Midbrain (tissue), 1 donor: ENCODE measurements at places on chromosomes 3 and 15.

DNA sequence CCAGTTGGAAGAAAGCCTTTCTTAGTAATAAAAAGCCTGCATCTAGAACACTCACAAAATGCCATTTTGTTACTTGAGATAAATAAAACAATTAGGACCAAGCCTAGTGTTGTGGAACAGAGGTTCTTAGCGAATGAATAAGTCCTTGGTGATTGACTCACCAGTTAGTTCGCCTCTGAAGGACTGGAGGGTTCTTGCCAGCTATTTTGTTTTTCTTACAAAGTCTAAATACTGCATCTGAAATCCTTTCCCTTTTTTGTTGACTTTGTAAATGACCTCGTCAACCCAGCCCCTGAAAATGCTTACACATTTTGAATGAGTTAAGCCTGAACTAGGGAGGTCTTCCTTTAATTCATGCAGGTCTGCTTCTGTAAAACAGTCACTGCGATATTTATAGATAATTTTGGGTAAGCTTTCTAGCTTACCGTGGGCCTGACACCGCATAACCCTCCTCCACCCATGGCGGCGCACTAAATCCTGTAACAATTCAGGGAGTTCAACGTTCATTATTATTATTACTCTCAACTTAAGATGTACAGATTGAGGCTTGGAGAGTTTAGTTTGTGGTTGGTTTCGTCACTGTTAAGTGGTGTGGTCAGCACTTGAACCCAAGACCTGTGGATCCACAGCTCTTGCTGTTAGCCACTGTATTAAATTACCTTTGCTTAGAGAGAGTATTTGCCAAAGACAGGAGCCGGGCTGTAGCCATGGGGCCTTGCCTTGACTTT lies 45.0 kb upstream of the SACM1L start:
- DNase-seq, result no peak

DNA sequence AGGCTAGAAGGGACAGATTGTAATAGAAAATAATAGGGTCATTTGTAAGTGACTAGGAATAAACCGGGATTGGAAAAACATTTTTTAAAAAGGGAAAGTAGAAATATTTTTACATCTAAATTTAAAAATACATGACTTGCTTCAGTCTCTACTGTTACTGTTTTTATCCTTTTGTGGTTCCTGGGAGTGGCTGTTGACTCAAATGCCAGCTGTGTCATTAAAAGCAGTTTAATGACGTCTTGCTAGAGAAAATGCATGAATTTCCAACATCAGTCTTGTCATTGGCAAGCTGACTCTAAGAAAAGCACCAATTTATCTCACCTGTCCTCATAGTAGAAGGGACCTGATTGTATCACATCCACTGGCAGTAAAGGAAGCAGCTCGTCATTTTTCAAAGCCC lies 16.7 kb upstream of the LCMT2 start:
- no peak for DNase-seq

DNA sequence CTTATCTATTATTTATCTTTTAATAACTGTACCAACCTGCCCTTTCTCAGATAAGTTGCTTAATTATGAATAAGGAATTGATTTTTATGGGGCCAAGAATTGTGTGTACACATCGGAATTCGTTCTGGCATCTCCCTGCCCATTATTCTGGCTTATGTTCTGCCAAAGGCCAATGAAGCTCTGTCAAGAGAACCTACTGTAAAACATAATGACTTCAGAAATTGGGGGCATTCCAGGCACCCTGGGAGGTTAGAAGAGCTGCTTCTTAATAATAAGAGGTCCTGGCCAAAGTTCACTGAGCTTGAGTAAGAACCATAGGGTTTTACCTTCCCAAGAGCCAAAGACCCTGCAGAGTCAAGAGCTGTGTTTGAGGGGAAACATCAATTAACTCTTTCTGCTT lies 261.7 kb downstream of the SLC9A9 start:
- no peak for DNase-seq

DNA sequence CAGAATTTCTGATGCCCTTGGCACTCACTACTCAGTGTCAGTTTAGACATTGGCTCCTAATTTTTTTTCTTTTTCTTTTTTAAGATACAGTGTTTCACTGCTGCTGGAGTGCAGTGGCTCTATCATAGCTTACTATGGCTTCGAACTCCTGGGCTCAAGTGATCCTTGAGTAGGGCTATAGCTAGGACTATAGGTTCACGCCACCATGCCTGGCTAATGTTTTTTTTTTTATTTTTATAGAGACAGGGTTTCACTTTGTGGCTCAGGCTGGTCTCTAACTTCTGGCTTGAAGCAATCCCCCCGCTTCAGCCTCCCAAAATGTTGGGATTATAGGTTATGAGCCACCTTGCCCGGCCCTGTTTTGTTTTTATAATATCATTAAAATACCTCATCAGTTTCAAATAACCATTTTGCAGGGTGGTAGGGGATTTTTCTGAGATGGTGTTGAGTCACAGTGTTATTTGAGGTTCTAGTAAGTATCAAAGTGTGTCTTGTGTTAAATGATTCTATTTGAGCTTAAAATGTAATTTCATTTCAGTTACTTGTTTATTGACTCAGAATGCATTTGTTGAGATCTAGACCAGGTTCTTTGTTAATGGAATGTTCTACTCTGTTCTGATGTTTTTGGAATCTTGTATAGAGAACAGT lies 7.0 kb downstream of the FNDC3B start:
- no peak for DNase-seq

DNA sequence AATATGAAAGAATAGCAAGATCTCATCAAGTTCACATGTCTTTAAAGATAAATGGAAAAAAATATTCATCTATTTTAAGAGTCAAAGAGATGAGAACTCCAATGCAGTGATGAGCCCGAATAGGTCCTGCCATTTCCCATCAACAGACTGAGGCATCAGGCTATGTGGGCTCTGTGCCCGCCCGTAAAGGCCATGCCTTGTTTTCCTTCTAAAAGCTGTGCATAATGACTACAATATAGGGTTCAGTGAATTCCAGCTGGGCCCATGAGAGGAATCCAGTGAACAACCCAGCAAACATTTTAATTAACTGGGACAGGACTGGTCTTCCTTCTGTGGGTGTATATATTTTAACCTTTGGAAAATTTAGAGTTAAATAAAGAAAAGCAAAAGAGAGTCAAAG lies 44.6 kb downstream of the RASGRP1 start:
- DNase-seq, result no peak

GRCh38 chr15:51971032-51971374 lies 575 bp downstream of the LEO1 start:
- peak; percentile 31 for DNase-seq

DNA sequence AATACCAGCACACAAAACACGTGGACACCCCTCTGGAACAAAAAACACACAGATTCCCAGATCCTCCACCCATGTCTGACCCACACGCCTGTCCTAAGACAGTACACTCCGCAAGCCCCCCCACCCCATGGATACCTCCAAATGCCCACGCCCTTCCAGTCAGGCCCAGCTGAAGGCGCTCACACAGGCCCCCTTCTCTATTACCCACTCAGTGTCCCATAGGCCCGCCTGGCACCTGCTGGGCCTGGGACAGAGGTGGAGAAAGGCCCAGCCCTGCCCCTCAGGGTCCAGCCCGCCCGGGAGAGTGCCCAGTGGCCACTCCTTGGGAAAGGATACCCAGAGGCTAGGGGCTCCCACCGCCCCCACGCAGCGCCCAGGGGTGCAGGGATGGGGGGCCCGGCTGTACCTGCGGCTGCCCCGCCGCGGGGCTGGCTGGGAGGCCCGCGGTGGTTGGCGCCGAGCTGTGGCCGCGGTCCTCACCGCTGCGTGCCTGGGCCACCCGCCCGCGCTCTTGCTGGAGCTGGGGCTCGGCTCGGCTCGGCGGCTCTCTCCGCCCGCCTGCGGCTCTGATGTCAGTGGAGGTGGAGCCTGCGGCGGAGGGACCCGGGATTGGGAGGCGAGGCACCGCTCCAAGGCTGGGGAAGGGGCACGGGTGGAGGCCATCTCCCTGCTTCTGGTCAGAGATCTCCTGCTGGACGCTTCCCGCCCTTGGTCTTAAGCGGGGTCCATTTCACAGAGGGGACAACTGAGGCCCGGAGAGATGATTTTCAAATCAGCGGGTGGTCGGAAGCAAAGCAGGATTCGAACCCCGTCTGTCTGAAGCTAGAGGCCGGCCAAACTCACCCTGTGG lies at the start of gene CAMK1:
TSS of gene CAMK1 (minus strand) at position 522 of the 850 bp plus-strand sequence. CDS start 2,198 bp downstream, outside the sequence.
- peak; percentile 63 for DNase-seq

- DNase-seq, result no peak
Measured at GRCh38 chr3:126530171-126531050, 6.5 kb downstream of the CHST13 start.

GRCh38 chr3:159948429-159949144 lies 40.0 kb upstream of the IL12A start:
- no peak for DNase-seq

- no peak for DNase-seq
Measured at GRCh38 chr15:48929661-48930060, 34.1 kb downstream of the SHC4 start.

DNA sequence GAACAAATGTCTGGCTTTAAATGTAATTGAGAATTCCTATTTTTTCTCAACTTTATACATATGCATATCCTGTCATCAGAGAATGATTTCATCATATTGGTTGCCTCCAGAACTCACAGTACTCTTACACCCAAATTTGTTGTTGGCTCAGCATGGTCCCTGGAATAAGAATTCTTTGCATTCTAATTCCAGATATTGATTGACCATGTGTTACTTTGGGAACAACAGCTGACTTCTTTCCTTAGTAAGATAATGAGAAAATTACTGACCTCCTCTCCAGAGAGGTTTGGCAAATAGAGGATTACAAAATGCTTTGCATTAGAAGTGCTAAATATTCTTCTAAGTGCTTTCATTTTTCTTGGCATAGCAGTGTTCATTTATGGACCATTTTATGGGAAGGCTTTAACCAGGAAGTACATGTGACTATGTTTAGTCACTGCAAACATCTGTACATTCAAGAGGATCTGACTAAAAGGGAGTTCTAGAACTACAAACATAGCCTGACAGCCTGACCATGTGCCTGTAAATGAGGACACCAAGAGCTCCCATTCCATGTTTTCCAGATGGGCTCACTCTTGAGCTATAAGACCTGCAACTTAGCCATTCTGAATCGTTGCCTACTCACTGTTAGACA lies 391.6 kb upstream of the DPPA4 start:
- no peak for DNase-seq

GRCh38 chr3:4615750-4616149 lies 122.6 kb downstream of the ITPR1 start:
- DNase-seq, result no peak

GRCh38 chr15:91271565-91272153 lies 171.6 kb downstream of the SV2B start:
- DNase-seq, result peak; percentile 82

DNA sequence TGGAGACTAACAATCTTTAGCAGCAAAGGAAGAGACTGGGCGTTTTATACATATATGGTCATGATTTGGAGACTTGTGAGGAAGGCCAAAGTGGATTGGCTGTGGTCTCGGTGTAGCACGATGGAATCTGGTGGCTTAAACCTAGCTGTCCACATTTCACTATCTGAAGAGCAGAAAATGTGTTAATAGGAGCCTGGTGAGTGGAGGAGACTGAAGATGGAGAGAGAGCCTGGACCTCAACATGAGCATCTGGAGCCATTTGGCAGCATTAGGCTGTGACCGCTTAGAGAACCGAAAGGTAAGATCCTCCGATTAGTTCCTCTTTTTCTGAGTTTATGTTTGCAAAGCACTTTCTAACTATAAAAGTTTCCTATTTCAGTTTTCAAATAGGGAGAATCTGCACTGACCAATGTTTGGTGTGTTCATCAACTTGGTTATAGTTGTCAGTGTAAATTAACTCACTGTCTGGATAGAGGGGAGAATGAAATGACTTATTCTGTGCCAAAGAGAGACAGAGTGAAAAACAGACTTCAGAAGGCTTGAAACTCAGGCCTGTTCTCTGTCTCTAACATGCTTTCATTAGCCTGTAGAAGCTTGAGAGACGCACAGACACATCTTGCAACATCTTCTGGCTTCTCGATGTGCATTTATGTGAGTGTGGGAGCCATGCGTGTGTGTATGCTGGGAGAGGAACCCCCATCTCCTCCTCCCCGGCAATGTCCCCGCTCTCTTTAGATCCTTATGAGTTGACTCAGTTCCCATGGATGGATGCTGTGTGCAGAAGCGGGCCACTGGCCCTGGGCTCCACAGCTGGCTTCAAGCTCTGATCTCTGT lies 244.7 kb upstream of the TBL1XR1 start:
- DNase-seq, result no peak

DNA sequence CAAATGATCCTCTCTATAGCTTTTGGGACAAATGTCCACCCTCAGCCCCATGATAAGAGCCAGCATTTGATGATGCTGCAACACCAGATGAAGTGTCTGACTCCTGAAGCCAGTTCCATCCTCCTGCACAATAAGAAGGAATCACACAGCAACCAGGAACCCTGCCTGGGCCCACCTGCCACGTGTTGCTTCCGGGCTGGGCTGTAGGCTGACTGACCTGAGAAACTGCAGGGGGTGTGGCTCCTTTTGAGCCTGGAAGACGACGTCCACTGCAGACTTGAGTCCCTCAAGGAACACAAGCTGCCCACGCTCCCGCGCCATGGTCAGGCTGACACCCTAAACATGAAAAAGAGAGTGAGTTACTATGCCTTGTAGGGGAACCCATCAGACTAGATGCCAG lies 9.4 kb downstream of the ELP6 start:
- no peak for DNase-seq

- DNase-seq, result no peak
Measured at GRCh38 chr3:155024006-155024638, 56.0 kb upstream of the MME start.

DNA sequence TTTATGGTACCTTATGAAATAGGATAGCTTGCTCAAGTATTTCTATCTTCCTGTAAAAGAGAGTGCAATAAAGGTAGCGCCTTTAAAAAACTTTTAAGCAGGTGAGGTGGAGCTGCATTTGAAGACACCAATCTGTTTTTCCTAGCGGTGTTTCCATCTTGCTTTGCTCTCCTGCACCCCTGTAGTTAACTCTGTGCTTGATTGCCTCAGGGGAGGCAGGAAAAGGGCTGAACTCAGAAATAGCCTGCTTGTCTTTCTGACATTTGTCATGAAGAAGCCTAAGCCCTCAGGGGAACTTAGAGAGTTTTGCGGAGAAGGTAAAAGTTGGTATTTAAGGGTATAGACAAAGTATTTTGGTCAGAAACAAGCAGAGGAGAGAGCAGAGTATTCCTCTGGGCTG lies 63.0 kb upstream of the TPRG1 start:
- DNase-seq, result no peak

DNA sequence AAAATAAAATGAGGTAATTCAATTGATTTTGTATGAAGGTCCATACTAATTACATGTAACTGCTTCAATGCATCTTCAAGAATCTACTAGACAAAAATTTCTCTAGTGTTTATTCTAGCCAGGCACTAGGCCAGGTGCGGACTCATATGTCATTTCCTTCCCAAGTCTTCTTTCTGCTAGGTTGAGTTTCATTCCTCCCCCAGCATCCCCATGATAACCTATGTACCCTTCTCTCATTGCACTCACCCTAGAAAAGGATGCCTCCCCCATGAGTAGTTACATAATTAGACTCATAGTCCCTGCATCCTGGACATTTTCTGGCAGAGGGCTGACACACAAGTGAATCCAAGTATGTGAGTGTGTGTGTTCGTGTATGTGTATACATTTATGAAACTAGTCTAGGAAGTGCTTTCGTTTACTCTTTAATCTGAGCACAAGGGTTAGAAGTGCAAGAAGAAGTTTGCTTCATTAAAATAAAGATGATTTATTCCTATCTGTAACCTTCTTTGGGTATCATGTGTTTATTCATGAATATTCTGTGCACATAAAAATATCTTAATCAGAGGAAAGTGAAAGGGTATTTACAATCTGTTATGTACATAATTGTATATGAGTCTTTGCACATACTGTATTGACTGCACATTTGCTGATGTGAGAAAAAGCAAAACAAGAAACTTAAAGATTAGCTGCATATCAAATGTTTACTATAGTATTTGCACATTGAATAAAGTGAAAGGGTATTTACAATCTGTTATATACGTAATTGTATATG lies 585.6 kb upstream of the ZNF717 start:
- DNase-seq, result no peak

- DNase-seq, result no peak
Measured at GRCh38 chr3:65899226-65899625, 139.5 kb downstream of the MAGI1 start.
